ENCODE measurements at places on chromosomes 16 and 17.
A peak's percentile ranks its signal among the peaks of the same experiment; 100 is the strongest.

GRCh38 chr17:39739885-39740356 lies 2.2 kb downstream of the GRB7 start:
- DNase-seq, result no peak

- no peak for DNase-seq
Observed at GRCh38 chr16:49521734-49522325, 148.2 kb downstream of the C16orf78 start.

GRCh38 chr16:56684256-56684925 lies 2.1 kb downstream of the MT1X start:
- DNase-seq, result no peak

- no peak for DNase-seq
Observed at GRCh38 chr16:81554979-81555378, 110.4 kb downstream of the CMIP start.

DNA sequence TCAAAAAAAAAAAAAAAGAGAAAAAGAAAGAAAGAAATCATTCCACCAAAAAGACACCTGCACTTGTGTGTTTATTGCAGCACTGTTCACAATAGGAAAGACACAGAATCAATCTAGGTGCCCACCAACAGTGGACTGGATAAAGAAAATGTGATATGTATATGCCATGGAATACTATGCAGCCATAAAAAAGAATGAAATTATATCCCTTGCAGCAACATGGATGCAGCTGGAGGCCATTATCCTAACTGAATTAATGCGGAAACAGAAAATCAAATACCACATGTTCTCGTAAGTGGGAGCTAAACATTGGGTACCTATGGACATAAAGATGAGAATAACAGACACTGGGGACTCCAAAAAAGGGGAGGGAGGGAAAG lies 5.7 kb upstream of the C16orf92 start:
- DNase-seq, result no peak

DNA sequence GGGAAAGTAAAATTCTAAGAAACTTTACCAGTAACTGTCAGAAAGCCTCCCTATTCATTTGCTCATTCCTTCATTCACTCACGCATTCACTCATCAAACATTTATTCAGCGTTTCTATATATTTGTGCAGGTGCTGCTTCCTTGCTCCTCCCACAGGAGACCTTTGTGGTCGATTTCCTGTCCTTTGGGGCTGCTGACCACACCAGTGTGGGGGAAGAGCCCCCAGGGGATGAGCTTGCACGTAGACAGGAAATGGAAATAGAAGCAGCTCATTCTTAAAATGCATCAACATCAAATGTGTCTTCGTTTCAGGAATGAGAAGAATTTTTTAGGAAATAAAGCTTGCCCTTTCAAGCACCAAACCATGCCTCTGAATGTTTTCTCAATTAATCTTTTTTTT lies 9.6 kb downstream of the PIK3R6 start:
- peak; percentile 70 for DNase-seq

DNA sequence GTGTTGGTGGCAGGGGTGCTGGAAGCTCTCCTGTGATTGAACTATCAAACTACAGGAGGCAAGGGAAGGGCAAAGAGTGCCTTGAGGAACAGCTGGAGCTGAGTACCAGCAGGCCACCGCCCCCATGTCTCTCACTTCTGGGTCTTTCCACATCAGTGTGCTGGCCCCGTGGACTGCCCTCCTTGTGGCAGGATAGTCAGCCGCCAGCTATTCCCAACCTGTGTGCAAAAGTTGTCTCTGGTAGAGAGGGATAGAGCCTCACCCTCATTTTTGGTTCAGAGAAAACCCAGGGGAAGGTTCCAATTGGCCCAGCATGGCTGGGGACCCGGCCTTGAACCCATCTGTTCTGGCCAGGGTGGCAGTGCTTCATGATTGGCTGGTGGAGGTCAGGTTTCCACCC lies 211.8 kb downstream of the IRF8 start:
- DNase-seq, result no peak

- no peak for DNase-seq
Observed at GRCh38 chr17:70159980-70160379, 9.4 kb upstream of the KCNJ2 start.

DNA sequence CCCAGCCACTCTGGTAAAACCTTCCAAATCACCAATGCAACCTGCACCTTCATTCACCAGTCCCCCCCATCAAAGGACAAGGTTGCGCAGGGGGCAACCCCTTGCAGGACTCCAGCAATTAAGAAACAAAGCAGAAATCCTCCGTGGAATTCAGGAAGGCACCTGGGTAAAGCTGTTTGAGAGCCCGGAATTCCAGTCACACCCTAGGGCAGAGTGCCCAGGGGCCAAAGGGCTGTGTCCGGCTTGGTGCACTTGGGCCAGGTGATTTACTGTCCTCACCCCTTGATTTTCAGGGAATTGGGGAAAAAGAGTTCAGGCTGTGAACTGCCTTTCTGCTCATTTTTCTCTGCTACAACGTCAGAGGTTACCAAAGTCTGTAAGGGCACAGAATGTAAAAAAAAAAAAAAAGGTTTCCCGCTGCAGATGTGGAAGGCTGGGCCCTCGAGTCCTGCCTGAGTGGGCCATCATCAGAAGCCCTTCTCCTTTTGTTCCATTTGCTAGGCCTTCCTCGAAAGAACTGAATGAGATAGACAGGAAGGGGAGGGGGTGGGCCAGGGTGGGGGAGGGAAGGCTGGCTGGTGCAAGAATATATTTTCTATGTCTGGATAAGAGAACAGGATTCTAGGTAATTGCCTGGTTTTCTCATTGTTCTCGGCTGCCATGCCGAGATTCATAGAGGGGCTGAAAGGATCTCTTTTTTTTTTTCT lies 266.5 kb upstream of the PSMD7 start:
- DNase-seq, result no peak

GRCh38 chr16:78877114-78877655 lies 723.4 kb downstream of the MAF start:
- no peak for DNase-seq

- no peak for DNase-seq
Observed at GRCh38 chr16:59566446-59566845, 832.3 kb upstream of the GOT2 start.

GRCh38 chr17:7108560-7108925 lies 6.1 kb downstream of the ASGR2 start:
- no peak for DNase-seq

DNA sequence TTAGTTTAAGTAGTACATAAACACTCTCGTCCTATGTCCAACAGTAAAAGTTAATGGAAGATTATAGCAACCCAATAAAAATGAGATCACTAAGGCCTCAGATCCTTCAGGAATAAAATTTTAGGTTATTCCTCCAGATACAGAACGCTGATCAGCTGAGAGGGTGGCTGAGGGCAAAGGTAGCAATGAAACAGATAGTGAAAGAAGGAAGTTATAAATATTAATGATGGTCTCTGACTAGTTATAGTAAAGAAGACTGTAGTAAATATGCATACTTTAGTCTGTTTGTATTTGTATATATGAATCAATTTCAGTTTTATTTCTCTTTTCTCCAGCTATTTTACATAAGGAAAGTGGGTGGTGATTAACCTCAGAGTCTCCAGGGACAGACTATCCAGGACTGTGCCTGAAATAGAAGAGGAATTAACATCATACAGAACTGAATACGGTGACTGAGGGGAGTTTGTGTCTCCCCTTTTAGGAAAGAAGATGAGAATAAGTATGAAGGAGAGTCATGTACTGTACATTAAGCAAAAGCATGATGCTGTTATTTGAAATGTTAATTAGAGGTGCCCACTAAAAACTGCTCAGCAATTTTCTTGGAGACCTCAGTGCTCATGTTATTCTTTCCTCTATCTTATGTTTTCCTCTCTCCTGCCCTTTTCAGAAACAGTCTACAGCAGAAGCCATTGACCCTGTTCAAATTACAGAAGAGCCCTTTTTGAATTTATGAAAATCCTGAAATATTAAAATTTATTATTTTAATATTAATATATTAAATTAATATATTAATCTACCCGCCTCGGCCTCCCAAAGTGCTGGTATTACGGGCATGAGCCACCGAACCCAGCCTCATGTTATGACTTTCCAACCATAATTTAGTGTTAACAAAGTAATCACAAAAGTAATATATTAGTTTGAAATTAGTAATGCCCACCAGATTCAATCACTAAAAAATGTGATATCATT lies 36.5 kb upstream of the DHRS7B start:
- DNase-seq, result no peak

- DNase-seq, result no peak
Observed at GRCh38 chr16:67345401-67345800, 18.8 kb downstream of the LRRC36 start.

- no peak for DNase-seq
Observed at GRCh38 chr17:64683796-64684195, 21.7 kb upstream of the SMURF2 start.

DNA sequence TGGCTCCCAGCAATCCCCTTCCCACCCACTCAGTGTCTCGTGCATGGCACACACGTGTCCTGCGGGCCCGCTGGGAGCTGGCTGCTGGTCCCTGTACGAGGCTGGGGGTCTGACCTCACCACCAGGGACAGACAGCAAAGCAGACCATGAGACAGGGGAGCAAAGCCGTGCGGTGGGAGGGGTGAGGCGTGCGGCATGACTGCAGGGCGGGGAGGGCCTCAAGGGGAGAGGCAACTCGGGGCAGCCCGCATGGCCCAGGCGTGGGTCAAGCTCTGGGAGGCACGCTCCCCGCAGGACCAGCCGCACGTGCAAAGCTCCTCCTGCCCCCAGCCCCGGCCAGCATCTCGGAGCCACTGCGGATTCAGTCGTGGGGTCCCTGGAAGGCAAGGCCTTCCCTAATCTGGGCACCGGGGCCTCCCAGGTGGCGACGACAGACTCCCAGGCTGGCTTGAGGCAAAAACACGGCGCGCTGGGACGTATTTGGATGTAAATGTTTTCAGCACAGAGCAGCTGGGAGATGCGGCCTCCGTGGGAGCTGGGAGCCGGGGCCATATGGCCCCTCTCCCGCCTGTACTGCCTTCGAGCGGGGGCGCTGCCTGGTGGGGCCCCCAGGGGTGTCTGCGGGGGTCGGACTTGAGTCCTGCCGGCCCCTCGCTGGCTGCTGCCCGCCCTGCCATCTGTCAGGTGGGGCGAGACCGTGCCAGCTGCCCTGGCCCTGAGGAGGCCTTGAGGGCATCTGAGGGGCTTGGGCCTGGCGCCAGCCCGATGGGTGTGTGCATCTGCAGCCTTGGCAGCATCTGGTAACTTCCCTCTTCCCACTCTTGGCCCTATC lies 12.2 kb upstream of the CBFA2T3 start:
- DNase-seq, result no peak

DNA sequence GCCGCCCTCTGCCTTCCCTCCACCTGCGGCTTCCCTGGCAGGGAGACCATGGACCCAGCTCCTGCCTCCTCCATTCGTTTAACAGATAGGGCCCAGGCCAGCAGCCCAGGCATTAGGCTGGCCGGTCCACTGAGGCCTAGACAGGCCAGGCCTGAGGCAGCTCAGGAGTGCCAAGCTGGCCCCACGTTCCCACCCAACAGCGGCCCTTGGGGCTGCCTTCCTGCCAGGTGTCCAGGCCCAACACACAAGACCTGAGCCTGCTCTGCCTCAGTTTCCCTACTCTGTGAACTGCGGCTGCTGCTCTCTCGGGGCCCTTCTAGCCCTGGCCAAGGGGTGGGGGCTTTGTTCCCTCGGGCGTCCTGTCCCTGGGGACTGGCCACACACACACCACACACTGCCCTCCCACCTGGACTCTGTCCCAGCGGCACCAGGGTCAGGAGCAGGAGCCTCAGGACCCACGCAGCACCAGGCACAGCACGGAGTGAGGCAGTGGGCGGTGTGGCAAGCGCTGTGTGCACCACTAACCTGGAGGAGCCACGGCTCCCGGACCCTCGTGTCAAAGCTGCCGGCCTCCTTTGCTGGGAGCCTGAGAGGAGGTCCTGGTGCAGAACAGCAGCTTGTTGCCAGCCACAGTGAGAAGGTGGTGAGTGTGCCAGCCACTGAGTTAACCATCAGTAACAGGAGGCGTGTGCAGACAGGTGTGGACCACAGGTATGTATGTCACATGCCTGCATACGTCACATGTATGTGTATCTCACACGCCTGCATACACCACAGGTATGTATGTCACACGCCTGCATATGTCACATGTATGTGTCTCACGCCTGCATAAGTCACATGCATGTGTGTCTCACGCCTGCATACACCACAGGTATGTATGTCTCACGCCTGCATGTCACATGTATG lies 14.6 kb upstream of the CDH15 start:
- DNase-seq, result no peak

GRCh38 chr17:8522577-8522976 lies 86.9 kb downstream of the NDEL1 start:
- no peak for DNase-seq

DNA sequence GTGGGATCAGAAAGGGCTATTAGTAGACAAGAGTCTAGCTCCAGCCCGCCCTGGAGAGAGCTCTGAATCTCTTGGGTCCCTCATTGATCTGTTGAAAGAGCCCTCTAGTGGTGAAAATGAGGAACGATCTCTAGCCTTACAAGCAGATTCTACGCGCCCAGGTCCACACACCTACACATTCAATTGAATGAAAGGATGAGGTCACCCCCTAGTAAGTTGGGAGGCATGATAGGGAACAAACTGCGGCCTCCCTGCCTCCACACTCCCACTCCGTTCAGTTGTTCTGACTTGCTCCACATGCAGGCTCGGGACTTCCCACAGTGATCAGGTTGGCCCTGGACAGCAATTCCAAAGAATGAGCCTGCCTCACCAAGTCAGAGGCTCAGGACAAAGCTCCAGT lies 2.9 kb upstream of the CACNG3 start:
- peak; percentile 44 for DNase-seq

- no peak for DNase-seq
Observed at GRCh38 chr17:78368348-78368747, 8.5 kb upstream of the SOCS3 start.

DNA sequence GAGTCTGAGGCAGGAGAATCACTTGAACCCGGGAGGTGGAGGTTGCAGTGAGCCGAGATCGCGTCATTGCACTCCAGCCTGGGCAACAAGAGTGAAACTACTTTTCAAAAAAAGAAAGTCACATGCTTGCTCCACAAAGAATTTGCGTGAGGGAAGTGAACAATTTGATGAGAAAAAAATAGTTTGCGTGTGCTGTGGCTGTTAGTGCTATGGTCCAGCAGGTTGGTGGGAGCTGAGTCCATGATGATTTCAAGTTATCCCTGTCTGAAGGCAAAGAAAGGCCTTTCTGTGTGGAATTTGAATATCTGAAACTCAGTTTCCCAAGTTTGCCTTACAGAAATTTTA lies 21.0 kb downstream of the PRCD start:
- no peak for DNase-seq

DNA sequence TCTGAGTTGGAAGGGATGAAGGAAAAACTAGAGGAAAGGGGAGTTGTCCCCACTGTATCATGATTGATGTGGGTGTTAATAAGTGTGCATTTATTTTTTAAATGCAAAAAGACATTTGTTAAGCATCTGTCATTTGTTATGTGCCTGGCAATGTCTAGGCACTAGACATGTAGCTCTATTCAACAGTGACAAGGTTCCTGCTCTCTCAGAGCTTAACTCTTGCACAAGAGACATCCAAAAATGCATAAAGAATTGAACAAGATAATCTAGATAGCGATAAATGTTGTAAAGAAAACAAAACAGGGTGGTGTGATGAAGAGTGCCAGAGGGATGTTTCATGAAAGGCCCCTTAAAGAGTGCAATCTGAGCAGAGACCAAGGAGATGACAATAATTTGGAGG lies 148.9 kb downstream of the TOX3 start:
- no peak for DNase-seq

GRCh38 chr17:74449773-74450172 lies 16.7 kb upstream of the CD300A start:
- DNase-seq, result no peak

- no peak for DNase-seq
Observed at GRCh38 chr17:60798576-60798975, 120.9 kb downstream of the BCAS3 start.

GRCh38 chr17:65287040-65287439 lies 149.9 kb downstream of the RGS9 start:
- DNase-seq, result no peak

GRCh38 chr17:73902416-73903181 lies 258.4 kb upstream of the SDK2 start:
- DNase-seq, result no peak

Measured in activated T-cell treated with anti-CD3 and anti-CD28 coated beads, Interleukin-2, amount 50 U/mL, for 72 hours (primary cell).